ENCODE measurements at places on chromosomes 16 and 17.
A peak's percentile ranks its signal among the peaks of the same experiment; 100 is the strongest.

GRCh38 chr17:9151091-9151490, 129.8 kb downstream of the NTN1 start:
- no peak for DNase-seq

GRCh38 chr16:15808071-15808470, 48.8 kb downstream of the MYH11 start:
- DNase-seq, result no peak

DNA sequence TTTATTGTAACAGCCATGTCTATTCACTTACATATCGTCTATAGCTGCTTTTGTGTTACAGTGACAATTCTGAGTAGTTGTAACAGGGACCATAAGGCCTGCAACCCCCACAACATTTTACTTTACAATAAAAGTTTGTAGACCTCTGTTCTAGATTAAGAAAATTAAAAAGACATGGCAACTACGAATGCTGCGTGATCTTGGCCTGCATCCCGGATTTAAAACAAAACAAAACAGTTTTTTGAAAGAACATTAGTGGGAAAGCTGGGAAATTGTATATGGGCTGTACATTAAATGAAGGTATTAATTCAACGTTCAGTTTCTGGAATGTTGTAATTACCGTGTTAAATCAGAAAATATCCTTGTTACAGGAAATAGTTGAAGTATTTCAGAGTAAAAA, 64.1 kb downstream of the RMI2 start:
- DNase-seq, result no peak

DNA sequence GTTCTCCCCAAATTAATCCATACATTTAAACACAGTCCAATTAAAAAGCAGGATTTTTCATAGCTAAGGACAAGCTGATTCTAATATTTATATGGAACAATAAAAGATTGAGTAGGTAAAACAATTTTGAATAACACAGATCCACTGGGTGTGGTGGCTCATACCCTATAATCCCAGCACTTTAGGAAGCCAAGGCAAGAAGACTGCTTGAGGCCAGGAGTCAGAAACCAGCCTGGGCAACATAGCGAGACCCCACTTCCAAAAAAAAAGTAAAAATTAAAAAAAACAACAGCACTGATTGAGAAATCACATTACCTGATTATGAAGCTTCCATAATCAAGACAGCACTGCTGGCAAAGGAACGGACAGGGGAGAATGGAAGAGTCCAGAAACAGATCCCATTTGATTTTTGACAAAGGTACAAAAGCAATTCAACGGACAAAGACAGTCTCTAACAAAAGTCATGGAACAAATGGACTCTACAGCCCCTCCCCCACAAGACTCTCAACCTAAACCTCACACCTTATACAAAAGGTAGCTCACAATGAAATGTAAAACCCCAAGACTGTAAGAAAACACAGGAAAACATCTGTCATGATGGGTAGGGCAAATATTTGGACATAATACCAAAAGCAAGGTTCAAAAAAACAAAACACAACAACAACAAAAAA, 17.9 kb downstream of the USP7 start:
- no peak for DNase-seq

DNA sequence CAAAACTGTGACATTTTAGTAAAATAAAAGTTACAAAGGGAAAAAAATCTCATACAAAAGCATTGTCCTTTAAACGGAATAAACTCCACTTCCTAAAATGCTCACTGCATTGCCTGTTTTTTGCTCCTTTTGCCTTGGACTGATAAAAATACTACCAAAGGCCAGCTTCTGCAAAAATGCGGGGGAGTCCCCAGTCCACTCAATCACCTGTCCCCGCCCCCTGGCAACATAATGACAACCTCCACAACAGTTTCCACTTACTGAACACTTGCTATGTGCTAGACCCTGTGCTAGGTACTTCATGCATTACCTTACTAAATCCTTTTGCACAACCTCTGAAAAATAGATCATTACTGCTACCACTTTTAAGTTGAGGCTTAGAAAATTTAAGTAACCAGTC, 172.7 kb upstream of the CCL2 start:
- no peak for DNase-seq

DNA sequence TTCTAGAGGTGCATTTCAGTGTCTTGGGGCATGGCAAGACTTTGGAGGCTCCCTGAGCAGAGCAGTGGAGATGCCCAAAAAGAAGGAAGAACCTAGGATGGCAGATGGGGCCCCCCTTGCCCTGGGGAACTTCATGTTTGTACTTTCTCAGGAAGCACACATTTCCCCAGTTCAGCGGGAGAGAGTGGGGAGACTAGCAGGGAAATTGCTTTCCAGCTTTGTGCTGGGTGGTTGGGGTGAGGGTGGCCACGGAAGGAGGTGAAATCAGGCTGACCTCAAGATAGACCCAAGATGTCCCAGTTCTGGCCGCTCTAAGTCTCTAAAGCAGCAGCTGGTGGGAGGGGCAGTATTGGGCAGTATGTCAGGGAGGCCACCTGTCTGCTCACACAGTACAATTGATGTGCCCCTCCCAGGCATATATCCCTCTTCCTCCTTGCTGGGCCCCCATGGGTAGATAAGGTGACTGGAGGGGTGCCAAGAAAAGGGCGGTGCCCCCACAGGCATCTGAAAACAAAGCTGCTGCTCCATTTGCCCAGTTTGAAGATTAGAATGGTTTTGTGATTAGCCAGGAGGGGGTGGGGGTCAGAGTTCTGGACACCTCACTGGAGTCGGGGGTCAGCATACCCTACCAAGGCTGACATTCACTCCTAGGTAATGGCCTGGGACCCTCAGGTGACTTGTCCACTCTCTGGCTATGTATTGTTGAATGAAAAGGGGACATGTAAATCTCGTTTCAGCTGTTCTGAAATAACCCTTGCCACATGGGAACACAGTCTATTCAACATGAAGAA, 17.1 kb upstream of the NAGLU start:
- no peak for DNase-seq

- no peak for DNase-seq
These were observed 33.7 kb upstream of the GSG1L start for GRCh38 chr16:28096983-28097899.

GRCh38 chr17:29163563-29163962, 16.6 kb downstream of the MYO18A start:
- DNase-seq, result no peak

DNA sequence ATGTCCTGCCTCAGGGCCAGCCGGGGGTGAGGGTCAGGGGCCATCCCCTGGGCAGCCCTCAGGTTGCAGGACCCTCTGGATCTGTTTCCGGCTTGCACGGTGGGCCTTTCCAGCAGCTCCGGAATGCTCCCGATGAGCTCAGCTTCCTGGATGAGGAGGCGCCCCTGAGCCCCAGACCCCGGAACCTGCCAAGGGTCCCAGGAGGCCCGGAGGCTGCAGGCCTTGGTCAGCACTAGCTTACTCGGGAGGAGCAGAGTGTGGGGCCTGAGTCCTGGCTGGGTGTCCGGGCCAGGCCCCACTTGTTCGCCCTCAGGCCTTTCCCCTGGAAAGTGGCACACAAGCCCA, 7.6 kb upstream of the C1QTNF8 start:
- no peak for DNase-seq

- DNase-seq, result peak; percentile 87
These were observed at the start of gene RUNDC3A for GRCh38 chr17:44308320-44308818. Gene RUNDC3A (plus strand): TSS chr17:44308601. CDS start chr17:44308833, 232 bp downstream.

DNA sequence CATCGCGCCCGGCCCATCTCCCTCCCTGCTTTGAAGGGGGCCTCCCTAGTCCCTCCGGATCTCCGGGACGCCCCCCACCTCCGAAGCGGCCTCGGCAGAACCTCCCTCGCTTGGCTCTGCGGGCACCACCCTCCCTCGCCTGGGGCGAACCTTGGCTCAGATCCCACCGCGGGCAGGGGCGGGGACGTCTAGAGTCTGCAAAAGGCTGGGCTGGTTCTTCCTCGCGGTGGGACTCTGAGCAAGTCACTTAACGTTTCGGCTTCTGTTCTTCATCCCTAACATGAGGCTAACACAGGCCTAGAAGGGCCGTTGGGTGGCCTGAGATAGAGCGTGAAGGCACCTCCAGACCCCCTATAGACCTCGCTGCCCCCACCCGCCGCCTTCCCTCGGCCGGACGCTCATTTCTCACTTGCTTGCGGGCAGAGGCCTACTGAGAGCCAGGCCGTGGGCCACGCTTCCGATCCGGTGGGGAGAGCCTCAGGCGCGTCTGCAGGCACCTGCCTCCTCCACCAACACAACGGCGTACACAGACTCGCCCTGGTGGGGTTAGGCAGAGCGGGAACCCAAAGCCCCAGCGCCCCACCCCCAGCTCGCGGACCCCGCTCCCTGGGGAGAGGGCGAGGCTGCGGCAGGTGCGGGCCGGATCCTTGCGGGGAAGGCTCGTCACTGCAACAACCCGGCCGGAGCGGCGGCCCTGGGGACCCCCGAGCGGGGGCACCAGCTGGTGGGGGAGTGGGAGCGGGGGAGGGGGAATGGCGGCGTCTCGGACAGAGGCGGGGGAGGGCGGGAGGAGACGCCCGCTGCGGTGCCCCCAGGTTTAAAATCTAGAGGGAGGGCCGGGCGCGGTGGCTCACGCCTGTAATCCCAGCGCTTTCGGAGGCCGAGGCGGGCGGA, 5.4 kb downstream of the MYO1C start:
- DNase-seq, result peak; percentile 76

DNA sequence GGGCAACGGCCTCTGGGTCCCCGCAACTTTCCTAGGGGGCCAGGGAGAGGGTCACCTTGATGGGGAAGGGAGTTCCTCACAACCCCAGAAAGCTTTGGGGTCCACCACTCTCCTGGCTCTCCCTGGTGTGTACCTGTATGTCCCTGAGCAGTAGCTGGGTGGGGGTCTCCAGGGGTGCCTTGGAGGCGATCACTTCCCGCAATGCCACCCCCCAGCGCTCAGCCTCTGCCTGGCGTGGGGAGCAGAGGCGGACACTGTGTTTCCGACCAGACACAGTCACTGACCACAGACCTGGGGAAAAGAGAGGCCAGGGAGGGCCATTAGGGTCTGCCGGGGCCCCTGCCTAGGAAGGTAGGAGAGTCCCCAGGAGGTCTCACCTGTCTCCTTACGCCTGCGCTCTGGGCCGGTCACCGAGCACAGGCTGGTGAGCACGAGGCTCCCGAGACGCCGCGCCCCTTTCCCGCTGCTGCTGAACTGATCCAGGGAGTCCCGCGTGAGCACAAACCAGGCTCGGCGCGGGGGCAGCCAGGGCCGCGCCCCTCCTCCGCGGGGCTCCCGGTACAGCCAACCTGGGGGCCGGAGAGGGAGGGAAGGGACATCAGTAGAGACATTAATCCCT, 3.4 kb downstream of the PLEKHH3 start:
- no peak for DNase-seq

- DNase-seq, result no peak
These were observed 88.2 kb upstream of the FA2H start for GRCh38 chr16:74862743-74863244.

DNA sequence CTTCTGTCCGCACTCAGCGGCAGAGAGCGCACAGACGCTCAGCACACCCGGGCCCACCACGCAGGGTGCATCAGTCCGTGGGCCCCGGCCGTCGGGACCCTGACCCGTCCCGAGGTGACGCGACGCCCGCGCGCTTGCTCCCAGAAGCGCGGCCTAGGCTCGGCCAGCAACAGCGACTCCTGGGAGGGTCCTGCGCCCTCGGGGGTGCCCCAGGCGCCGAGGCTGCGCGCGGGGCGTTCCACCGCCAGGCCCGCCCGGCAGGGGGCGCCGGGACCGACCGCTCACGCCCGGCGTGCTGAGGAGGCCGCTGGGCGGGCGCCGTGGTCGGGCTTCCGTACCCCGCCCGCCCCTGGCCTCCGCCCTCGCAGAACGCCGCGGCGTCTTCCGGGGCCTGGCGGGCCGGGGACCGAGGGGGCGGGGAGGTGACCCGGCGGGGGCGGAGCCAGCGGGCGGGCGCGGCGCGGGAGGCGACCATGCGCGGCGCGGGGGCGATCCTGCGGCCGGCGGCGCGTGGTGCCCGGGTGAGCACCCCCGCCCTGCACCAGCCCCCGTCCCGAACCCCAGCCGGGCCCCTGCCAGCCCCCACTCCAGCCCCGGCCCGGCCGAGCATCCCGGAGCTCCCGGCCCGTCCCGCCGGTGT, at the start of gene CISD3:
Gene CISD3, plus strand, starts transcription at position 456 of the 640 bp plus-strand sequence. Its CDS starts 18 bp downstream, at position 474.
- DNase-seq, result peak; percentile 90

- no peak for DNase-seq
These were observed 29.0 kb upstream of the PITPNA start for GRCh38 chr17:1591474-1592090.

GRCh38 chr17:39118674-39119419, 32.6 kb downstream of the PLXDC1 start:
- DNase-seq, result no peak

GRCh38 chr16:924806-925205, 46.0 kb downstream of the LMF1 start:
- no peak for DNase-seq

GRCh38 chr17:69228018-69228417, 606 bp downstream of the ABCA10 start:
- no peak for DNase-seq

- DNase-seq, result no peak
These were observed 623 bp downstream of the TTLL6 start for GRCh38 chr17:48816438-48816773.

DNA sequence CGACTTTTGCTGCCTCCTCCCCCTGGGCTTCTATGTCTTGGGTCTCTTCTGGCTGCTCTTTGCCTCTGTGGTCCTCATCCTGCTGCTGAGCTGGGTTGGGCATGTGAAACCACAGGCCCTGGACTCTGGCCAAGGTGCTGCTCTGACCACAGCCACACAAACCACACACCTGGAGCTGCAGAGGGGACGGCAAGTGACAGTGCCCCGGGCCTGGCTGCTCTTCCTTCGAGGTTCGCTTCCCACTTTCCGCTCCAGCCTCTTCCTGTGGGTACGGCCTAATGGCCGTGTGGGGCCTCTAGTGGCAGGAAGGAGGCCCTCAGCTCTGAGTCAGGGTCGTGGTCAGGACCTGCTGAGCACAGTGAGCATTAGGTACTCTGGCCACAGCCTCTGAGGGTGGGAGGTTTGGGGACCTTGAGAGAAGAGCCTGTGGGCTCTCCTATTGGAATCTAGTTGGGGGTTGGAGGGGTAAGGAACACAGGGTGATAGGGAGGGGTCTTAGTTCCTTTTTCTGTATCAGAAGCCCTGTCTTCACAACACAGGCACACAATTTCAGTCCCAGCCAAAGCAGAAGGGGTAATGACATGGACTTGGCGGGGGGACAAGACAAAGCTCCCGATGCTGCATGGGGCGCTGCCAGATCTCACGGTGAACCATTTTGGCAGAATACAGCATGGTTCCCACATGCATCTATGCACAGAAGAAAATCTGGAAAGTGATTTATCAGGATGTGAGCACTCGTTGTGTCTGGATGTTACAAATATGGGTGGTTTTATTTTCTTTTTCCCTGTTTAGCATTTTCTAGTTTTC, 2.3 kb downstream of the GP1BA start:
- no peak for DNase-seq

GRCh38 chr17:75250009-75250471, 11.4 kb downstream of the GGA3 start:
- DNase-seq, result peak; percentile 84

Measured in stimulated activated CD4-positive, alpha-beta T cell treated with anti-CD3 and anti-CD28 coated beads, Interleukin-2, amount 100 ng/mL, for 24 hours (primary cell).